Ovary (tissue), 10 donors: ENCODE measurements at places on chromosomes 12 and 14.

GRCh38 chr12:128817111-128818015 is 6.4 kb downstream of the SLC15A4 start:
- DNase-seq, result no peak

- peak; percentile 5 for DNase-seq
Measured at GRCh38 chr12:109731806-109732205, 18.2 kb downstream of the FAM222A start.

DNA sequence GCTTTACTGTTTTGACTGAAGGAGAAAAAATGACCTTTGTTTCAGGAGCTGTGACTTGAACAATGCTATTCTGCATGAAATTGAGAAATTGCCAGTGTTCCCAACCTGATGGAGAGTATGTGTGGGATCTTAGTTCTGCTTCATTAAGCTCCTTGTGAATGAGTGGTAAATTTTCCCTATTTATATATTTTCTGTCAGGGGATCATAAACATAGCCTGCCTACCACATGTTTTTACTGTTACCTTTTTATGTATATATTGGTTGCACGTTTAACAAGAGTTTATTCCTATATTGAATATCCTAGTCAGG is 271.7 kb downstream of the PDZRN4 start:
- DNase-seq, result no peak

DNA sequence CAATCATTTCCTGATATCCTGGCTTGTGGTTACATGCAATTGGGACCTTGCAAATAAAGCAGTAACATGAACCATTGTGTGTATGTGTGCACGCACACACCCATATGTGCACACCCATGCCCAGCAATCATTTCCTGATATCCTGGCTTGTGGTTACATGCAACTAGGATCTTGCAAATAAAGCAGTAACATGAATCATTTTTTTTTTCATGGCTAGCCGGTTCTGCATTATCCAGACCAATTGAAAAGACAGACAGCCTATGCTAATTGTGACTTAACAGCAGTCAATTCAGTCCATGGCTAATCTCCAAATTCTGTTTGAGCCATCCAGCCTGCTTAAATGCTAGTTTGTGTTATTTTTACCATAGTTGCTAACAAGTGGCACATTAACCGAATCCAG is 134.3 kb downstream of the TTC7B start:
- no peak for DNase-seq

DNA sequence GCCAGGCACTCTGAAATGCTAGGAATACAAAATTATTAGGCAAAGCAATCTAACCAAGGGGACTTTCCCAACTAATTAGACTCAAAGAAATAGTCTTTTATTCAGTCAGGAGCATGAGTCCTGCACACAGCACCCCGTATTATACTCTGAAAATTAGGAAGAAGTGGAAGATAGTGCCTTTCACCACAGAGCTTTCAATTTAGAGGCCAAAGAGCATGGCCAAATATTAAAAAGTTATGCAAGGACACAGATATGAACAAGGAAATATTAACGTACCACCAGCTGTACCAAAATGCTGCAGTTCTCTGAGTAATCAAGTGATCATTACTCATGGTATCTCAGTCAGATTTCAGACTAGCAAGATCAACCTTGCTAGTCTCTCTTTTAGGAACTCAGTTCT is 22.6 kb upstream of the MDM2 start:
- no peak for DNase-seq

- DNase-seq, result no peak
Measured at GRCh38 chr12:96486751-96487613, 2.4 kb upstream of the CFAP54 start.

DNA sequence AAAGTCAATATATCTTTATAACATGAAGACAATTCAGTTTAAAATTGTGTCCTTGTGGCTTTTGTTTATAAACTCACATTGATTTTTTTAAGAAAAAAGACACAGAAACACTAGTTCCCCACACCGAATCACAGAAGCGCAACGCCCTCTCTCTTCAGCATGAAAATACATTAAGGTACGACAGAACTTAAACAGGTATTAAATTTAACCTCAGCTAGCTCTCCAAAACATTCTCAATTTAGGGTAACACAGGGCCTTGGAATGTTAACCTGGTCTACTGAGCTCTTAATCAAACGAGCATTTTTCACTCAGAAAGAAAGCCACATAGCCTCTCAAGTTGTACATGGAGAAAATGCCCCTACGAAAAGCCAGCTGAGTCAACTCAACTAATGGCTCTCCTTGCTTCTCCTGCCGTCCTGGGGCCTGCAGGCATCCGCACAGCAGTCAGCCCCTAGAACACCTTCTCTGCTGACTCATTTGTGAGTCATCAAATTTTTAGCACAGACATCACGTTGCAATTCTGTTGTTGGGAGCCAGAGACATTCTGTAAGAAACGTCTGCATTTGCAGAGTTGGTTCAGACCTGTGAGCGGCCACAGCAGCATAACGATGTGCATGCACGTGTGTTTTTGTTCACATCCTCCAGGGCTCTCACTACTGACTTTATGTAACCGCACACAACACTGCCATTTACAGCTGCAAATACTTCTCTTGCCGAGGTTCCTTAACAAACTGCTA is 141.6 kb downstream of the ITPR2 start:
- DNase-seq, result peak; percentile 37

GRCh38 chr12:553216-554000 is 93.7 kb downstream of the B4GALNT3 start:
- DNase-seq, result no peak

DNA sequence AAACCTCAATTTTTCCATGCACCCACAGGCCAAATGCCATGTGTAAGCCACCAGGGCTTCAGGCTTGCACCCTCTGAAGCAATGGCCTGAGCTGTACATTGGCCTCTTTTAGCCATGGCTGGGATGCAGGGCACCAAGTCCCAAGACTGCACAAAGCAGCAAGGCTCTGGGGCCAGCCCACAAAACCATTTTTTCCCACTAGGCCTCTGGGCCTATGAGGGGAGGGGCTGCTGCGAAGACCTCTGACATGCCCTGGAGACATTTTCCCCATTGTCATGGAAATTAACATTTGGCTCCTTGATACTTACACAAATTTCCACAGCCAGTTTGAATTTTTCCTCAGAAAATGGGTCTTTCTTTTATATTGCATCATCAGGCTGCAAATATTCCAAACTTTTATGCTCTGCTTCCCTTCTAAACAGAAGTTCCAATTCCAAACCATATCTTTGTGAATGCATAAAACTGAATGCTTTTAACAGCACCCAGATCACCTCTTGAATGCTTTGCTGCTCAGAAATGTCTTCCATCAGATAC is 14.3 kb upstream of the OSBPL8 start:
- DNase-seq, result no peak
